ENCODE measurements at places on chromosomes 3 and 15.

GRCh38 chr3:56923526-56924224, 121.9 kb upstream of the ARHGEF3 start:
- DNase-seq: peak; percentile 56

DNA sequence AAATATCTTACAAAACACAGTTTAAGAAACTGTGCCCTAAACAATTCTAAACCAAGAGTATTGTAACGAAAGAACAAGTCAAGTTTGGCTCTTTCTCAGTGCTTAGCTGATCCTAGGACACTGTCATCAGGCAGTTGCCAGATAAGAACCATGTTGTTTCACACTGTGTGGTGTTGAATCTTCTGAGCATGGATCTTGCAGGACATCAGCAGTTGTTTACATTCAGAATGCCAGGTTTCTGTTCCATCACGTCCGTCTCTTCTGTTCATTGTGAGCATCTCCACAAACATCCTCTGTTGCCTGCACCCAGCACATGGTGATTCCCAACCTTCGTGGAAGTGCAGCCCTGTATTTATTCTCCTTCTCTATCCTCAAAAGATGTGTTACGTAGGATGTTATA, 67.9 kb downstream of the DCUN1D1 start:
- no peak for DNase-seq

DNA sequence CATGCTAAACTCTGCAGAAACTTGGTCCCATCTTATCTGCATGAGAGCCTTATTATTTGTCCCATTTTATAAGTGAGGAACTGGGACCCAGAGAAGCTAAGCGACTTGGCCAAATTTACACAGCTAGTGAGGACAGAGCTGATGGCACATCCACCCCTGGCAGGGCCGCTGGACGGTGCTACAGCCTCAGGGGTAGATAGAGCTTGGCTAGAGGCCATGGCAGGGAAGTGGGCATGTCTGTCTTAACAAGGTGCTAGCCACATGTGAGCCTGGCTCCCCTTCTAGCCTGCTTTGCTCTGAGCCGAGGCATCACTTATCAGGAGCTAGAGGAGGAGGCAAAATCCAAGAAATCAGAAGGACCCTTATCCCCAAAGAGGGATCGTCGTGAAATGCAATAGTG, 36.7 kb upstream of the SYNM start:
- no peak for DNase-seq

- DNase-seq: peak; percentile 20
These were observed 260.4 kb downstream of the RPLP1 start for GRCh38 chr15:69712991-69713390.

DNA sequence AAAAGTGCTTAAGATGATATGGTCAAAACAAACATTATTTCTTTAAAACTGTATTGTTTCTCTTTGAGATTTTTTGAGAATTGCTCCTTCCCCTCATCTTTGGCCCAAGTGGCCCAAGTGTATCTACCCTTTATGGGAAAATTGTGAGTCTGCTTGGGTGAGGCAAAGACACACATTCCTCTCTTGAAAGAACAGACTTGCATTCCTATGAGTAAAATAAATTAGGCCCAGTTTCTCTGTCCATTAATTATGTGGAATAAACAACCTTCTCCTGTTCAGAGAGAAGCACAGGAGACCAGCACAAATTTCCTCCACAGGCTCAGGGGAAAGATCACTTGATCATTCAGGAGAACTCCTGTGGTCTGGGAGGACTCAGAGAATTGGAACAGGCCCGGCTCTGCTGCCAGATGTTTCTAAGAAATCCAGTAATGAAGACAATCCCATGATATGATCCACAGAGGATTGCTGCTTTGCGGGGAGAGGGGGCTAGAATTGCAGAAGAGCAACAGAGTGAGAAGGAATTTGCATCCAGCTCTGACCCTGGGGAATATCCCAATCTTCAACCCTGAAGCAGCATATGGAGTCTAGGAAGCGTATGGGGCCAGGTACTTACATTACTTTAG, 53.8 kb upstream of the BOC start:
- no peak for DNase-seq

- DNase-seq: no peak
These were observed 474.1 kb upstream of the KCNMB2 start for GRCh38 chr3:178062126-178062525.

GRCh38 chr3:131535596-131535995, 32.8 kb upstream of the MRPL3 start:
- DNase-seq: no peak

DNA sequence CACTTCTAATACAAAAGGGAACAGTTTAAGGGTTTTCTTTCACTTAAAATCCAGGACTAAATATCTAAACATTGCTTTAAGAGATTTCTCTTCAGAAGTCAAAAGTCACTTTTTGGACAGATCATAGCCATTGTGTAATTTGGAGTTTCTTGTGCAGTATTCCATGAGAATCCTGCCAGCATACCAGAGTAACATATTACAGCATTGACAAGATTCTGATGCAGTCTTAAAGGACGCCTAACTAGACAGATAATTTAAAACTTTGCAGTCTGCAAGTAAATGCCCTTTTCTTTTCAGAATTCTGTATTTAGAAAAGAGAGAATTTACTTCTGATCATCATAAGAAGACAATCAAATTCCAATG, 17.5 kb upstream of the IGSF10 start:
- DNase-seq: no peak

DNA sequence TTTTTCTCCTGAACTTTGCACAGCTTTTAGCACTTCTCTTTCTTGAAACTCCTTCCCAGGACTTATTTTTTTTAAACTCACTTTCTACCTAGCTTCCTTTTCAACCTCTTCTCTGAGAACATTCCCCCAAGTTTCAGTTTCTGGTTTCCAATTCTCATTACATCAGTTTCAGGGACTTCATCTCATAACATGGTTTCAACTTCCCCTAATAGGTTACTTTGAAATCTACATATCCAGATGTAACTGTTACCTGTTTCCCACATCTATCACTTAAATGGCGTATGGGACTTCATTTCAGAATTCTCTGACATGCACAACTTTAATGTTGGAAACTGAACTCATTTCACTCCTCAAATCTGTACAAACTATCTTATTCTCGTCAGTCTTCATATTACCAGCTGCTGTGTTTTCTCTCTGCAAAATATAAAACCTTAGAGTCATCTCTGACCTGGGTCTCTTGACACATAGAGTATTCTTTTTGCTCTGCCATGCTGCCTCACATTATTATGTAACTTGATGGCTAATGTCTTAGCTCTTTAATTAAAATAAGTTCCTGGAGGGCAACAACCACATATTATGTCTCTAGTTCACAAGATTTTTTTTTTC, 58.4 kb downstream of the NME9 start:
- no peak for DNase-seq

GRCh38 chr15:33492434-33493052, 181.8 kb downstream of the RYR3 start:
- no peak for DNase-seq

GRCh38 chr3:134339331-134339730, 34.9 kb downstream of the AMOTL2 start:
- no peak for DNase-seq

DNA sequence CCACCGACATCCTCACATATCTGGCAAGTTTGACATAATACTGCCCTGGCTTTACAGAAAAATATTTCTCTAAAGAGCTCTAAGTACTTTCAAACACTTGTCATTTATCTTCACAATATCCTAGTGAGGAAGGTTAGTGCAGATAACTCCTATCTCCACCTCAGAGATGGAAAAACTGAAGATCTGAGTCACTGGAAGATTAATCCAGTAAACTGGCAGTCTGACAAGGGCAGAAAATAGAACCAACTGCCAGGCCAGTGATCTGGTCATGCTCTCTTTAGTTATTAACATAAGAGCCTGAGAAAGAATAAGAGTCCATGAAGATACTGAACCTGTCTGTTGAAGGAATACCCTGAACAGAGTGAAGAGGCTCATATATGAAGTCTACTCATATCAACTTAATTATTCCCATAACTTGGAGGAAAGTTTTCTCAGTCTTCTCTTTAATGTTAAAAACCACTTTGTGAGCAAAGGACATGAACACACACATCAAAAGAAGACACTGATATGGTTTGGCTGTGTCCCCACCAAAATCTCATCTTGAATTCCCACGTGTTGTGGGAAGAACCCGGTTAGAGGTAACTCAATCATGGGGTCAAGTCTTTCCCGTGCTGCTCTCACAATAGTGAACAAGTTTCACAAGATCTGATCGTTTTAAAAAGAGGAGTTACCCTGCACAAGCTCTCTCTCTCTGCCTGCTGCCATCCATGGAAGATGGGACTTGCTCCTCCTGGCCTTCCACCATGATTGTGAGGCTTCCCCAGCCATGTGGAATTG, 61.4 kb downstream of the GOLIM4 start:
- peak; percentile 70 for DNase-seq

GRCh38 chr3:111989061-111989678, 9.6 kb upstream of the TAGLN3 start:
- DNase-seq: peak; percentile 41

DNA sequence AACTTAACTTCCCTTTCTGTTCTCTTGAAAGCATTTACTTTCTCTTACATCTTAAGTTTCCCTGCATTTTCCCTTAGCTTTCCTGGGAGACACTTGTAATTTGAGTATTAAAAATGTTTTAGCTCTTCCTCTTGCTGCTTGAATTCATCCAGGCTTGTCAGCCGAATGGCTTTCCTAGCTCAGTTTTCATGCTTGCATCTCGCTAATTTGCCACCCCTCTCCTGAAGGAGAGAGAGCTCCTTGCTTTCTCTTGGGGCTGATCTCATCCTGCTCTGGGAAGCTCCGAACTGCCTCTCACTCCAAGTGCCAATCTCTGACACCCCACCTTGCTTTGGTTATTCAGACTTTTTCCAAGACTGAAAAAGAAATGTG, 374.6 kb upstream of the TBL1XR1 start:
- no peak for DNase-seq
